SJCRH30 (cell line): ENCODE measurements at places on chromosomes 1 and 21. TPM values are rescaled to one million over a fixed set of nuclear protein-coding genes. Genes with fewer than 3 reads are reported as not detected.

- no peaks in the 10 kb centered on the region for H3K27me3 ChIP-seq
- peaks cover 24% of the 10 kb centered on the region for H3K4me1 ChIP-seq
- DNase-seq = no peak
- no peak overlapping the region for H3K27ac ChIP-seq
- H3K4me3 ChIP-seq = no peak overlapping the region
These were observed 3.7 kb downstream of the C1orf226 start for GRCh38 chr1:162385280-162385623.

GRCh38 chr1:112141923-112142322 is 152.5 kb upstream of the KCND3 start:
- H3K27ac ChIP-seq = no peak overlapping the region
- no peaks in the 10 kb centered on the region for H3K4me1 ChIP-seq
- no peaks in the 10 kb centered on the region for H3K36me3 ChIP-seq
- 0 out of 2 replicates have a peak, but pooled peaks cover 3% of the 10 kb centered on the region for H3K27me3 ChIP-seq

- no peaks in the 10 kb centered on the region for H3K36me3 ChIP-seq
- DNase-seq = no peak
- no peak overlapping the region for H3K4me3 ChIP-seq
- H3K27ac ChIP-seq = no peak overlapping the region
These were observed 792.8 kb downstream of the ADGRL2 start for GRCh38 chr1:82593561-82593960.

GRCh38 chr21:27776925-27777553 is 810.2 kb upstream of the ADAMTS5 start:
- H3K27me3 ChIP-seq = no peaks in the 10 kb centered on the region
- no peaks in the 10 kb centered on the region for H3K36me3 ChIP-seq
- H3K27ac ChIP-seq = no peak overlapping the region
- H3K4me1 ChIP-seq = no peaks in the 10 kb centered on the region
- DNase-seq = no peak
- no peak overlapping the region for H3K4me3 ChIP-seq

DNA sequence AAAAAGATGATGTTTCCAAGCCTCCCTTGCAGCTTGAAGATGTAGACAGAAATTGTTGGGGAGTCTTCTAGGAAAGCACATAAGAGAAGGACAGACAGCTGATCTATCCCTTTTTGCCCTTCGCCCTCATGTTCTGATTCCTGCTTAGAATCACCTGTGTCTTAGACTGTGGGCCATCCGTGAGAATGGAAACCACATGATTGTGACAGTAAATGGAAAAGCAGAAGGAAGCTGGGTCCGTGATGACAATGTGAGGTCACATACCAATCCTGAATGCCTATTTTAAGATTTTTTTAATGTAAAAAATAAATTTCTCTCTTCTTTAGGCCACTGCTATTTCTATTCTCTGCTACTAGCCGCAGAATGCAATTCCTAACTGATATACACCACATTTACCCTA is 67.7 kb upstream of the C1orf87 start:
- no peak for DNase-seq
- H3K27ac ChIP-seq = no peak overlapping the region
- no peak overlapping the region for H3K4me3 ChIP-seq
- H3K27me3 ChIP-seq = no peaks in the 10 kb centered on the region
- H3K4me1 ChIP-seq = no peaks in the 10 kb centered on the region

- no peaks in the 10 kb centered on the region for H3K27me3 ChIP-seq
- H3K4me1 ChIP-seq = no peaks in the 10 kb centered on the region
- H3K27ac ChIP-seq = no peak overlapping the region
- no peak overlapping the region for H3K4me3 ChIP-seq
- no peak for DNase-seq
These were observed 24.2 kb upstream of the SNX7 start for GRCh38 chr1:98637316-98637715.

DNA sequence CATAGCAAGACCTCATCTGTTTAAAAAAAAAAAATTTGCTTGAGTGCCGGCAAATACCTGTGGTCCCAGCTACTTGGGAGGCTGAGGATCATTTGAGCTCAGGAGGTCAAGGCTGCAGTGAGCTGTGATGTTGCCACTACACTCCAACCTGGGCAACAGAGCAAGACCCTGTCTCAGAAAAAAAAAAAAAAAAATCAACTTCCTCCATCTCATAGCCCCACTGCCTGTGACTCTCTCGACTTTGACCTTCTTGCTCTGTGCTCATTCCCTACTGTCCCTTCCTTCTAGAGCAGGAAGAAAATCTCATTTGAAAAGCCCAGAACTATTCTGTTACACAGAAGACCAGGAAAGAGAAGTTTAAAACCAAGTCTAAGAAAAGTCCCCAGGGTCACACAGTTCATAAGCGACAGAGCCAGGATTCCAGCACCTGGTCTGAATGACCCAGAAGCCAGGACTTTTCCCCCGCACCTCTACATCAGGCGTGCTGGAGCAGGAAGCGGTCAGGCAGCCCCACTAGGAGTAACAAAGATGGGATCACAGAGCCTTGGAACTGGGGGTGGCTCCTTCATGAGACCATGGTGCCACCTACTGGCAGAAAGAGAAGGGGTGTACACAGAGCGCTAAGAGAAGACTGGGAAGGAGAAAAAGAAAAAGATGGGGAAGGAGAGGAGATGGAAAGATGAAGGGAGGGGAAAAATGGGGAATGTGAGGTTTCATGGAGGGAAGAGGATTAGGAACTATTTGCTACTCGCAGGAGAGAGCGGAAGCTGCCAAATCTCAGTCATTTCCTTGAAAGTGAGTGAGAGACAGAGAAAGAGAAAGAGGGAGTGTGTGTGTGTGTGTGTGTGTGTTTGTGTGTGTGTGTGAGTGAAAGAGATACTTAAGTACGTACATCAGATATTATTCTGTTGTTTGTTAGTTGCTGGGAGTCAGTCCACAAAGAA is 3.1 kb upstream of the P3R3URF start:
- no peaks in the 10 kb centered on the region for H3K27me3 ChIP-seq
- no peak overlapping the region for H3K4me3 ChIP-seq
- DNase-seq = peak; percentile 97
- H3K4me1 ChIP-seq = peaks cover 31% of the 10 kb centered on the region
- H3K36me3 ChIP-seq = no peaks in the 10 kb centered on the region

DNA sequence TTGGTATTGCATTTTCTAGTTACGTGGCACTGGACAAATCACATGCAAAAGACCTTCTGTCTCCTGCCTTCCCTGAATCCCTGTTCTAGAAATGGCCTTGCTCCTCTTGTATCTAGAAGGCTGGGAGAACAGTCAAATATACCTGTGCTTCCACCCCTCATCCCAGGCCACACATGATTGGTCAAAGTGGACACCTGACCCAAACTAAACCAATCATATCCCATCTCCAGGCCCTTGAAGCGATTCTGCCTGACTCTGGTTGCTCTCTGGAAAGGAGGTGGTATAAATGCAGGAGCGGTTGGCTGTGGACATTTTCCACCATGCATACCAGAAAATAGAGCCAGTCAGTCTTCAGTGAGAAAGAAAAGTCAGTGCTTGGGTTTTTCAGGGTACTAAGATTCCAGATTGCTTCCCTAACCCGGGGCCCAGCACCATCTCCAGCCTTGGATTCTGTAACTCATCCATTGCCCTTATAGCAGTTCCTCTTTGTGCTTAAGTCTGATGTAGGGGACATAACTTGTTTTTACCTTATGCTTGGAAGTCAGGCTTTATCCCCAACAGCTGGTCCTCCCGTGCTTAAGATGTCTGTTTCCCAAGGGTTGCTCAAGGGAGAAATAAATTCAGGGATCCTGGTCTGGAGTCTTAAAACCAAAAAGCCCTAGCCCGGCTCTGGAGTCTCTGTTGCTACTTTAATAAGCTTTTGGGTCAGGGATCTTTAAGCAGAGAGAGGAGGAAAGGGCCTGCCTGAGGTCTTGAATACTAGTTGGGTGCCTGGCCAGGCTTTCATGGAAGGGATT is 7.7 kb upstream of the PHC2 start:
- DNase-seq = no peak
- no peak overlapping the region for H3K27ac ChIP-seq
- peaks cover 53% of the 10 kb centered on the region for H3K4me1 ChIP-seq
- H3K4me3 ChIP-seq = no peak overlapping the region
- no peaks in the 10 kb centered on the region for H3K27me3 ChIP-seq

GRCh38 chr1:71307451-71307850 is 226.6 kb upstream of the ZRANB2 start:
- DNase-seq = peak; percentile 47
- peaks cover 4% of the 10 kb centered on the region for H3K4me1 ChIP-seq
- no peak overlapping the region for H3K4me3 ChIP-seq
- H3K36me3 ChIP-seq = no peaks in the 10 kb centered on the region

The DNAH14 gene
- total RNA-seq = 70.4 and 77.2 TPM in 2 replicates

The PCBP3 gene
- not detected in 2 replicates for total RNA-seq

The PRSS38 gene
- not detected in 2 replicates for total RNA-seq

The ZNHIT6 gene
- total RNA-seq = 27.8 TPM in 2 replicates

The CHI3L1 gene
- total RNA-seq = not detected in 2 replicates
